ENCODE measurements at places on chromosomes 7 and 10.

GRCh38 chr10:64630534-64630933, 1109.3 kb downstream of the REEP3 start:
- DNase-seq = no peak

DNA sequence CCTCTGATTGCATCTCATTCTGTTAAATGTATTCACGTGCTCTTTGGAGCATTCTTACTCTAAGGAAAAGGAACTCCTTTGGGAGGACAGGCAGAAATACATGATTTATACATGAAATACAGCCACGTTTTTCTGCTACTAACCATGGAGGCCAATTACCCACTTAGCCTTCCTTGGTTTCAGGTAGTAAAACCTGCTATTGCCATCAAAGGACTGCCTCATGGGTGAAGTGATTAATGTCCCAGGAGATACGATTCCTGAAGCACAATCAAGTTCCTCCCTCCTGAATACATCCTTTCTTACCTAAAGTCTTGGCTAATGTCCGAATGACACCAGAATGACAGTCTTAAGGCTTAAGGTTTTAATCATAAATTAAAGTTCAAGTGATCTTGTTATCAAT, 58.5 kb upstream of the PIK3CG start:
- no peak for DNase-seq

DNA sequence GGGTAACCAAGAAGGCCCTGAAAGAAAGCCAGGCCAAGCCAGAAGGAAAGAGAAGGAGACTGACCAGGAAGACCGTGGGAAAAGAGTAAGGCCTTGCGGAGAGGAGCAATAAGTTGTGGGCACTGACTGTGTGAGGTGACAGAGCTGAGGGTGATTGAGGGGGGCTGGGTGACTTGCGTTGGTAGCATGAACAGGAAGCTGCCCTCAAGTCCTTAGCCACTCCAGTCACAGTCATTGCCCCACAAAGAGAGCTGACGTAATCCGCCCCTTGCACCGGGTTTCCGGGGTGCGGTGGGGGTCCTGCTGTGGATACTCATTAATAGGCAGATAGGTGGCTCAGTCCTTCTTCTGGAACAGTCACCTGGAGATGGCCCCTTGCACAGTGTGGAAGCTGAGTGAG, 16.1 kb upstream of the DMBT1 start:
- DNase-seq = no peak

DNA sequence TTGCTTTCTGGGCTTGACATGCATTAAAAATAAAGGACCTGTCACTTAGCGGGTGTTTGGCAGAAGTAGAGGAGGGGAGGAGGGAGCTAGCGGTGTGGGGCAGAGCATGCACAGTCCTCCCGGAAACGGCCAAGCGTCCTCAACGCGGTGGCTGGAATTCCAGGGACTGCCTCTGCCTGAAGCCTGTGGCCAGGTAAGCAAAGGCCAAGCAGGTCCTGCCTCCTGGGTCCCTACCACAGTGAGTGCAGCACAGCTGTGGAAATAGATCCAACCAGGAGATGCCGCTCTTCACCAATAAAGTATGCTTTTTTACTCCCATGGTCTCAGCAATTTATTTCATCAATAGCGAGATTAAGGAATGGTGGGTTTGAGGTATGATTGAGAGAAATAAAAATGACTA, 323.4 kb downstream of the WDR37 start:
- no peak for DNase-seq

DNA sequence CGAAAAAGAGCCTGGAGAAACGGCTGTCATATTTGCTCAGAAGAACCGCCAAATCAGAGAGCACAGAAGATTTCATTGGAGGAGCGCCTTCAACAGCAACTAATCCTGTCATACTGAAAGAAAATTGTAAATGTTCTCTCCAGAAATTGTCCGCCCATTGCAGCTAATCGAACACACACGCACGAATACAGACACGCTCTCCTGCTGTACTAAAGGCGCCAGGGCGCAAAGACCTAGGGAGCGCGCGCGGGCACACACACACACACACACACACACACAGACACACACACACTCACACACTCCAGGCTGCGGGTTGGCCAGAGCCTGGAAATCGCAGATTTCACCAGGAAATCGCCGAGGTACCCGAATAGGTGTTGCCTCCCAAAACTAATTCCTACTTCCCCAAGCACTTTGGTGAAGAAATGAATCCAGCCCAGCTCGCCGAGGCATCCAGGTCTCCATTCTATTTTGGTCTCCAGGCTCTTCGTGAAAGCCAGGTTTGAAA, at the start of gene CHRM2:
Gene CHRM2, plus strand, starts transcription at position 157 of the 505 bp plus-strand sequence. CDS start 146,214 bp downstream, outside the sequence.
- DNase-seq = no peak

- DNase-seq = no peak
Observed at GRCh38 chr10:88131511-88132139, 268.2 kb downstream of the PTEN start.

- DNase-seq = no peak
Observed at GRCh38 chr10:47374611-47375536, 9.2 kb downstream of the ZNF488 start.
